ENCODE measurements at places on chromosomes 2 and 18.

DNA sequence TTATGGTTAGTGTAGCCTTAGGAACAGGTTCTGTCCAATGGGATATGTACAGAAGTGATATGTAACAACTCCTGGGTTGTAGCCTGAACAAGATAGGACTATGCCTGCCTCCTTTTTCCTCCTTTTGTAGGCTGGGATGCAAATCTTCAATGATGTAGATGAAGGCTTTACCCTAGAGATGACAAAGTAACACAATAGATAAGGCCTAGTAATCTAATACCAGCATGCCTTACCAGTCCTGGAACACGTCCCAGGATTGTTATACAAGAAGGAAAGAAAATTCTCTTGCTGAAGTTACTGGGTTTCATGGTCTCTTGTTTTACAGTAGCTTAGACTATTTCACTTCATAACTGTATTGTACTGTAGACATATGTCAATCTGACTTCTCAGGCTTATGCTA is 192.1 kb downstream of the OTX1 start:
- DNase-seq = no peak

DNA sequence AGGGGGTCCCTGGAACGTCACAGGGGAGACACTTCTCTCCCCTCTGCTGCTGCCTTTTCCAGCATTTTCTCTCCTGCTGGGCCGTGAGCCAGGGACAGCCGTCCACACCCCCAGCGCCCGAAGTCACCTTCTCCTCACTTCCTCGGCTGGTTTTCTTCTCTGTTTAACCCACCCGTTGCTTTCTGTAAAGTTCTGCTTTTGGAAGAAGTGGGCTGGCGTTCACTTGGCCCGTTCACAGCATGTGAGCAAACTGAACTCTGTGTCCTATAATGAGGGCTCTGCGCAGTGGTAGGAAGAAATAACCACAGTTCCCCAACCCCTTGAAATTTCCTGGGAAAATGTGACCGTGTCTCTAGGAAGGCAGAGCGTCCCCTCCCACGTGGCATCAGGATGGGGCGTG is 187.0 kb upstream of the HDAC4 start:
- no peak for DNase-seq

GRCh38 chr2:220446106-220446712 is 818.8 kb downstream of the SLC4A3 start:
- no peak for DNase-seq

- no peak for DNase-seq
These were observed 416.5 kb upstream of the ZEB2 start for GRCh38 chr2:144936442-144936841.

DNA sequence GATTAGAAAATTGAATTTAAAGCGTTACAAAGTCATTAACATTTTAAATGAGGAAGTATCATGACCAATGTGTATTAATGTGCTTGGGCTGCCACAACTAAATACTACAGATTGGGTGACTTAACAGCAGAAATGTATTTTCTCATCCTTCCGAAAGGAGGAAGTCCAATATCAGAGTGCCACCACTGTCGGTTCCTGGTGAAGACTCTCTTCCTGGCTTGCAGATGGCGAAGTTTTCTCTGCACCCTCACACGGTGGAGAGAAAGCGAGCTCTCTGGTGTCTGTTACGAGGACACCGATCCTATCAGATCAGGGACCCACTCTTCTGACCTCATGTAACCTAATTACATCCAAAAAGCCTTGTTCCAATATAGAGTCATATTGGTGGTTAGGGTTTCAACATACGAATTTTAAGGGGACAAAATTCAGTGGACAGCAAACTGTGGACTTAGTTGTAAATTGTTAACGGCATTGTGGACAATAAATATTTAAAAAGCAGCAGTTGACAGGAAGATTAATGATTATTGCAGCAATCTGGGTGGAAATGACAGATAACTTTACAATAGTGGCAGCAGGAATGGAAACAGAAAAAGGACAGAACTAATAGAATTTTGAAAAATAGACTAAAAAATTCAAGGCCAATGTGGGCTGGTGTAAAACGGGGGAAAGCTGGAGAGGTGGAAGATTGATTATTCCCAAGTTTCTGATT is 35.1 kb upstream of the CYRIA start:
- no peak for DNase-seq

DNA sequence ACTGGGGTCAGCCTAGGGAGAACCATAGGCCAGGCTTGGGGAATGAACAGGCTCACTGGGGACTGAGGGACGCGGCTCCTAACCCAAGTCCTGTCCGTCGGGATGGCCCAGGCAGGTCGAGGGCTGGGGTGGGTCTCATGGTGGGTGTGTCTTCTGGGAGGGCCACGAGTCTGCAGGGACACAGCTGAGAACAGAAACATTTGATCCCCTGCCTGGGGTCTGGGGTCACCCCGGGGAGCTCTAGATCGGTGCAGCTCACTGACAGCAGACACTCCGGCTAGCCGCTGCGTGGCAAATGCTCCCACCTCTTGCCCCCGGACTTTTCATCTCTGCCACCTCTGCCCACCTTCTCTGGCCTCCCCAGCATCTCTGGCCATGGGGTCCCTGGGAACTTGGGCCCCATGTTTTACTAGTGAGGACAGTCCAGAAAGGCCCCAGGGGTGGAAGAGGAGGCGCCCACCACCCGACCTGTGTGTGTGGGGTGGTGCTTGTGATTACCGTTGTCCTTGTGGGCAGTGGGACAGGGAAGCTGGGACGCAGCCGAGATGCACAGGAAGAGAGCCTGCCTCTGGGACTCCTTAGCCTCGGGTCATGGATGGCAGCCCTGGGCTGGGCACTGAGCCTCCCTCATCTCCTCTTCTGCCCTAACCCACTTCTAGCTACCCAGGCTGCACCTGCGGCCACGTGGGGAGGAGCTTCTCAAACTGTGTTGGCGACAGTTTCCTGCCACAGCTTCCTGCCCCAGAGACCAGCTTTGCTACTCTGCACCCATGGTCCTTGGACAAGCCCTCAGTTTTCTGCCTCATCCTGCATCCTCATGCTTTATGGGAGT is 4.9 kb downstream of the ZAP70 start:
- DNase-seq = no peak

GRCh38 chr2:239587311-239587731 is 186.5 kb upstream of the HDAC4 start:
- no peak for DNase-seq

GRCh38 chr2:209990838-209991237 is 11.6 kb upstream of the RPE start:
- DNase-seq = no peak

Measured in left forelimb (tissue), 1 donor.